ENCODE measurements at places on chromosomes 12 and 14.

GRCh38 chr12:84816916-84817695 lies 95.5 kb downstream of the SLC6A15 start:
- no peak for DNase-seq

DNA sequence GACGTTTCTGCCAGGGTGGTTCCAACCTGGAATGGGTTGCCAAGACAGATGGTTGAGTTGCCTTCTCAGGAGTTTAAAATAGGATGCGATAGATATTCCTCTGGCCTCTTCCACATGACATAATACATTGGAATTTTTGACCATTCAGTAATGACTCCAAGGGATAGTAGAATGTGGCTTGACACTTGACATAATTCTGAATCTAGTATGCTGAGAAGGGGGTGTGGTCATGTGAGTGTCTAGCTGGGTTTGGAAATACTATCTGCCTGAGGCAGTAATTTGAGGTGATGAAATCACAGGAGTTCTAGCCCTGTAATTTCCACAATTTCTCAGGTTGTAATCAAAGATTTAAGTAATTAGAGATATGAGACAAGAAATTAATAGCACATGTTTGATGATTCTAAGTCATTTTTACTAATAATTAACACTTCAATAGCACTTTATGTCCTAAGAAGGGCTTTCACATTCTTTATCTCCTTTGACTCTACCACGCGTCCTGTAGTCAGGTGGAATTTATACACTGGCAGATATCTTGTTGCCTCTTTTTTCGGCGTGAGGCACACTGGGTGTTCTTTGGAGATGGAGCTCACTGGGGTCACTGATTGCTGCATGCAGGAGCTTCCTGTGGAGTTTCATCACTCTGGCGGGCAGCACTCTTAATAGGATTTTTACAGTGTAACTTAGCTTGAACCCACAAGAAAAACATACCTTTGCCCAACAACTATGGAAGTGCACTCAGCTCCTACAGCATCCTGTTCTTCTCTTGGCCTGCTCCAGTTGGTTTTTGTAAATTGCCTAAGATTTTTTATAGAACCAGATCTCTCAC lies 3.2 kb upstream of the AMIGO2 start:
- DNase-seq = no peak

DNA sequence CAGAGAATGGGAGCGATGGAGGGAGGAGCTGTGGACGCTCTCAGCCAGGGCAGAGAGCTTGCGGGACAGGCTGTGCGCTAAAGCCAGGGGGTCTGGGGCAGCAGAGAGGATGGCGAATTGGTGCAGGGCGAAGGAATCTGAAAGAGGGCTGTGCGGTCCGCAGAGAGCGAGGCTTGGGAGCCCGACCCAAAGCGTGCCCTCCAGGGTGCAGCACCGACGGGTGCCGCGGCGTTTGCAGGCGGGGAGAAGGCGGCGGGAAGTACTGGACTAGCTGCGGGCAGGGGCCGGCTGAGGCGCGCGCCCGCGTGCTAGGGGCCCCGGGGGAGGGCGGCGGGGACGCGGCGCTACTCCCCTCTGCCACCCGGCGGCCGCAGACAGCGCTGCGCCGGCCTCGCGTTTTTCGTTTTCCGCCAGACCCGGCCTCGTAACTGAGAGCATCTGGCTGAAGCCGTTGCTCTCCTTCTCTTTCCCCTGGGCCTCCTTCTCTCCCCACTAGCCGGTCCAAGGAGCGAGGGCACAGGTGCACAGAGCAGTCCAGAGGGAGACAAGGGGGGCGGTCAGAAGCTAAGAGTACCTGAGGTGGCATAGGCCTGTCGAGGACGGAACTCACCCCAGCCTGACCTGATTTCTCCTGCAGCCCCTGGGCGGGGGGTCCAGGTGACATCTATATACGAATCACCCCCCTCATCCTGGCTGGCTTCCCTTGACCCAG lies 24.9 kb downstream of the SLC6A12 start:
- DNase-seq = peak; percentile 69

DNA sequence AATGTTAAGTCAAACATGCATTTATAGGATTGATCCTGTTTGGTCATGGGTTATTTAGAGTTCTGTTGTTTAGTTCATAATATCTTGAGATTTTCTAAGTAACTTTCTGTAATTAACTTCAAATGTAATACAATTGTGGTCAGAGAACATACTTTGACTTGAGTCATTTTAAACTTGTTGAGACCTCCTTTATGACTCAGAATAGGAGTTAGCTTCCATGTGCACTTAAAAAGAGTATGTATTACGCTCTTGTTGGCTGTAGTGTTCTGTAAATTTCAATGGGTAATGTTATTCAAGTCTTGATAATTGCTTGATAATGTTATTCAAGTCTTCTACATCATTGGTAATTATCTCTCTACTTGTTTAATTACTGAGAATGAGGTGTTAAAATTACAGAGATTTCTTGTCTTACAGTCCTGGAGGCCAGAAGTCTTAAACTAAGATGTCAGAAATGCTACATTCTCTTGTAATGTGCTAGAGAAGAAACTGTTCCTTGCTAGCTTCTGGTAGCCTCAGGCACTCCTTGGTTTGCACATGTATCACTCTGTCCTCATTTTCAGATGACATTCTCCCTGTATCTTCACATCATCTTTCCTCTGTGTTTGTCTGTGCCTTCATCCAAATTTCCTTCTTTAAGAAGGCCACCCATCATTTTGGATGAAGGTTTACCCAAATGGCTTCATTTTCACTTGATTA lies 197.3 kb downstream of the TMTC3 start:
- no peak for DNase-seq

- DNase-seq = no peak
These were observed 63.6 kb downstream of the PAPOLA start for GRCh38 chr14:96565811-96566210.

GRCh38 chr12:30996752-30997151 lies 70.2 kb downstream of the TSPAN11 start:
- no peak for DNase-seq

- no peak for DNase-seq
These were observed 34.1 kb upstream of the TUBA1C start for GRCh38 chr12:49230805-49231194.

DNA sequence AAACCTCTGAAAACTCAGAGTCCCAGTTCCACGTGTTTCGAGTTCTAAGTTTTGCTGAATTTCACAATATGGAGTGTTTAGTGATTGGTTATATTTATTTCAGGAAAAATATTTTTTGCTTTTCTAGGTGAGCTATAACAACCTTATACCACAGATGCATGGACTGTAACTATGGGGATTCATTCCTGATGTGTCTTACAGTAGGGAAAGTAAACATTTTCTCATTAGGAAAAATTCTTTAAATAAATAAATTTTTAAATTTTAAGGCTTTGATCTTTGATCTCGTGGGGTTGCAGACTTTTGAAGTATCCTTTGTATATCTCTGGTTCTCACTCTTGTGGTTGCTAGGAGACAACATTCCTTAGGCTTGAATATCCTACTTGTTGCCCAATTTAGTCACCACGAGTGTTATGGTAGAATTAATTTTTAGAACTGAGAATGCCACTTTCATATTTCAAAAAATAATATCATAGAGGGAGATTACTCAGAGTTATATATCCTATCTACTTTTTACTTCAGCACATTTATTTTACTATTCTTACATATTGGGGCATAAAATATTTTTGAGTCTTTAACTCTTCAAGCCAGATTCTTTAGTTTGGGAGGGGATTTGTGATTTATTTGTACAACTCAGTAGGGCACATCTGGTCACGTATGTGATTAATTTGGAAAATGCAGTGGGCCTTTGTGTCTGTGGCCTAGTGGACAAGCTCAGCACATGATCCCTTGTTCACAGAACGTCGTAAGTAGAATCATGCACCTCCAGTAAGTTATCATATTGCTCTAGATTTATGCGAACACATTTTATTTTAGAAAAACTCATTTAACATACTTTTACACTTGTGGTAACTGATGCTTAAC lies 224.0 kb downstream of the TTC6 start:
- no peak for DNase-seq

DNA sequence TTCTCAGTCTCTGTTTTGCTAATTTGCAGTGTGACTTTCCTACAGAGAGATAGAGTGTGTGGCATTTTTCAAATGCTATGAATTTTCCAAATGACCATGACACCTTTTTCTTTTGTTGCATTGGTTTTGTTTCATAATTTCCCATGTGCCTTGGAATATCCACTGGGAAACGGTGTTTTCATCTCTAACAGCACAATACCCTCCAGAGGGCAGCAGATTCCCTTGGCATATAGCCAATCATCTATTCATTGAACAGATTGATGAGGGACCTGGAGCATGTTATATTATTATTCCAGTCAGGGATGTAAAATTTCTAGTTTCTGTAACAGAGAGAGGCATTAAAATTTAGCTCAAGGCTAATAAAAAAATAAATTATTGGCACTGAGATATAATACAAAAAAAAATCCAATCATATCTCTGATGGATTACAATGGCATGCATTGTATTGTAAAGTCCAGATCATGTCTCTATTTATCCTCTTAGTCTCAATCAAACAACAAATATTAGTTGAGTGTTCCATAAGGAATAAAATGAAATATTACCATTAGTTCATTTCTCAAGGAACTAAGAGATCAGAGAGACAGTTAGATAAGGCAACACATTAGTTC lies 29.6 kb upstream of the NTN4 start:
- DNase-seq = no peak

- DNase-seq = no peak
These were observed 28.9 kb upstream of the NUDT4 start for GRCh38 chr12:93348575-93349435.

- no peak for DNase-seq
These were observed 73.3 kb upstream of the PLXNC1 start for GRCh38 chr12:94074980-94075629.

GRCh38 chr12:50057000-50057841 lies at the start of gene ASIC1:
Gene ASIC1, plus strand, starts transcription at chr12:50057596. Its CDS starts 1,171 bp downstream, at chr12:50058767.
- DNase-seq = peak; percentile 58

DNA sequence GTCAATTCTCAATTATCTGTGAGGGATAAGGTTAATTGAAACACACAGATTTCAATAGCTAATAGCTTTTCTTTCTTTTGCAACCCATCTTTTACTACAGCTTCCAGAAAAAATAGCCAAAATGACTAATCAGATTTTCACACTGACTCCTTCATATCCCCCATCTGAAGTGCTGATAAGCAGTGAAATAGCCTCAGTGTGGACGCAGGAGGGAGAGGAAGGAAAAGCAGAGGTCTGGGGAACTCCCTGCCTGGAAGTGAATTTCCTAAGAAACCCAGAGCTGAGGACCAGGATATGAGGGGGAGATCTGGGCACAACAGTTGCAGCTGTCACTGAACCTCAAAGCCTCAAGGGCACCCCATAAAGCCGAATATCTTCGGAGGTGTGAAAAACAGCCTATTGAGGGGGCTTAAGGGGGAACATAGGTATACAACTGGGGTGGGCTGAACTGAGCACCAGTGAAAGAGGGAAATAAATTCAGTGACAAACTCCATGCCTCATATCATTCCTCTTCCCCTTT lies 60.9 kb downstream of the EMP1 start:
- no peak for DNase-seq

DNA sequence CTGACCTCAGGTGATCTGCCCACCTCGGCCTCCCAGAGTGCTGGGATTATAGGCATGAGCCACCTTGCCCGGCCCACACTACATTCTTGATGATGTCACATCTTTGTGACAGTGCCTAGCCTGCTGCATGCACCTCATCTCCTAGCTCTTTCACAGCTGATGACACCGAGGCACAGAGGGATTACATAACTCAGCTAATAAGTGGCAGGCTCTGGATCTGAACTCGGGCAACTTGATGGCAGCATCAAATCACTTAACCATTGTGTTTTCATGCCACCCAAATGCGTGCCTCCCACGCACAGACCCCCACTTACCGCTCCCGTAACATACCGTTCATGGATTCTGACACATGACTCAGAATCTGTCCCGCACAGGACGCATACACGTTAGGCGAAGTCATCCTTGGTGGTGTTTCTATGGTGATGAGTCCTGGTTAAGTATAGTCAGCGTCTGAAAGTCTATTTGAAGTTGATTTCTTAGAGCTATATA lies 7.4 kb downstream of the TMEM120B start:
- DNase-seq = no peak

- DNase-seq = peak; percentile 0
These were observed 191.5 kb upstream of the C14orf180 start for GRCh38 chr14:104388011-104388521.
